Foreskin fibroblast (primary cell): ENCODE measurements at places on chromosomes 6 and 20.
A peak's percentile ranks its signal among the peaks of the same experiment; 100 is the strongest.

DNA sequence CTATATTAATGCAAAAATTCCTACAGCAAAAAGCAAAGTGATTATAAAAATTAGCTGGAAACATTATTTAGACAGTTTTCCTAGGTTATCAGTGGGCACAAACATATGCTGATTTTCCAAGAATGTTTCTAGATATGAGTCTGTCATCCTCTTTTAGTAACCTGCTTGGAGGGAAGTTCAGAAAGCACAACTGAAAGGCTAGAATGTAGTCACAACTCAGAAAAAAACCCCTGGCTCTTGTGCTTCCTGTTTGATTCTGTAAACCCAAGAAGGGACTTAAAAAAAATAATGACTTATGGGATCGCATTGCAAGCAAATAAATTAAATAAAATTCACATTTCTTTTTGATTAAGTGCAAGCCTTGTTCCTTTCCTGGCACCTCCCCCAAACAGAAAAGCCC, 708.4 kb upstream of the EPHA7 start:
- DNase-seq, result no peak

GRCh38 chr6:22028403-22029090, 268.3 kb downstream of the PRL start:
- no peak for DNase-seq

DNA sequence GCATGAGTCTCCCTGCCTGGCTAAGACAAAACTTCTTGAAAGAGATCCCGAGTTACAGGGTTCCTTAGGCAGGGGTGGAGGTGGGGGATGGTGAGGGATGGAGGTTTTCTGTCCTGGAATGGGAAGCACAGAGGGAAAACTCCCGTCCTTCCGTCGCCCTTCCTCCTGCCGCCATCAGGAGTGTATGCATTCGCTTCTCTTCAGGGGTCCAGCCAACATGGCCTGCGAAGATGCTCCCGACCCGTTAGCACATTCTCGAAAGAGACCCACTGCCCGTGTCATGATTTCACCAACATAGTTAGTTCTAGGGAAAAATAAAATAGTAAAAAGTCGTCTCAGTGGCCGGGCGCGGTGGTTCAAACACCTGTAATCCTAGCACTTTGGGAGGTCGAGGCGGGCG, 37.1 kb downstream of the KIF25 start:
- DNase-seq, result no peak

- DNase-seq, result no peak
Measured at GRCh38 chr6:150745896-150746295, 119.6 kb upstream of the MTHFD1L start.

GRCh38 chr6:149213829-149214228, 103.7 kb upstream of the TAB2 start:
- DNase-seq, result peak; percentile 23

DNA sequence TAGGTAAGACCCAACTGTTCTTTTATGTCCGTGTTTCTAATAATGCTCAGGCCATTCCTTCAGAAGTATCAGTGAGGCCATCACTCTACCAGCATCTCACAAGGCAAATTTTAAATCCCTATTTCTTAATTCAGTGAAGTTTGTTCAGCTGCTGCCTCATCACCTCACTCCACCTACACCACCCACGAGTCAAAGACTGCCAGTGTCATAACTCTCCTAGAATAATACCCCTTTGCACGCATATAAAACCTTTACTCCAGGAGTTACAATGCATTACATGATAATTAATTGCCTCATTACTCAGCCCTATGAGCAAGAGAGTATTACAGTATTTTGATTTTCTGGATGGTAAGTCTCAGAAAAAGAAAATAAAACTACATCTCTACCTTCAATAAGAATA, 793.6 kb downstream of the TFAP2A start:
- DNase-seq, result no peak

DNA sequence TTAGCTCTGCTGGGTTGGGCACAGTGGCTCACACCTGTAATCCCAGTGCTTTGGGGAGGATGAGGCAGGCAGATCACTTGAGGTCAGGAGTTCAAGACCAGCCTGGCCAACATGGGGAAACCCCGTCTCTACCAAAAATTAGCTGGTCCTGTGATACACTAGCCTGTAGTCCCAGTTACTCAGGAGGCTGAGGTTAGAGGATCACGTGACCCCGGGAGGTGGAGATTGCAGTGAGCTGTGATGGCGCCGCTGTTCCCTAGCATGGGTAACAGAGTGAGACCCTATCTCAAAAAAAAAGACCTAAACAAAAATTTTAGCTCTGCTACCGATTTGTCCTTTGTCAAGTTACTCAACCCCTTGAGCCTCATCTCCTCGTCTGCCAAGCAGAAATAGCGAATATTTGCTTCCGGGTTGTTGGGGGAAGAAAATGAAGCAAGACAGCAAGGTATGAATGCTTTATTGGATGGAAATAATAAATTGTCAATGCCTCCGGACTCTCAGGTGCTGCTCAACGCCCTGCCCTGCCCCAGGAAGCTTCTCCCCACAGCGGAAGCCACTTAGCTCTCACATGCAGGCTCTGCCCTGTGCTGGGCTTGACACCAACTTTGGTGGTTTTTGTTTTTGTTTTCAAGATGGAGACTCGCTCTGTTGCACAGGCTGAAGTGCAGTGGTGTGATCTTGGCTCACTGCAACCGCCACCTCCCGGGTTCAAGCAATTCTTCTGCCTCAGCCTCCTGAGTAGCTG, 24.9 kb upstream of the ITCH start:
- DNase-seq, result no peak

DNA sequence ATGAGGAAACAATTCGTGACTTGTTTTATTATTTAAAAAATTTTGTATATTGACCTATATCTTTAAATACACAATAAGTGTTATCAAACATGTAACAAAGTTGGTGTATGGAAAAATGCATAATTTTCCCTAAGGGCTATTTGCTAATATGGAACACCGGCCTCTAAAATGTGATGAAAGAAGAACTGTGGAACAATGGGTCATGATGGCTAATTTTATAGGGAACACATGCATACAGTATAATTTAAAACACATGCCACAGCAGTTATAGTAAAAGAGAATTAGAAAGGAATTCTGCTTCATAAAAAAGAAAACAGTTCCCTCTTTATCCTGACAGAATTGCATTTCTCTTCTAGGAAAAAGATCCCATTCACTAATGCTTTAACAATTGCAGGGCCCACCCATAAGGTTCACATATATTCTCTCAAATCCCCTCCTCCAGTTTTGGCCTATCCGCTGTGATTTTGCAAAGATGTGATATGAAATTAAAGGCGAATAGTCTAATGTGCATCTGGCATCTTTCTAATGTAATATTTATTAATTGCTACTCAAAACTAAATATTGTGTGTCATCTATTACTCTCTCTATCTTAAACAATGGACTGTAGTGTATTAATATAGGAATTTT, 628.1 kb upstream of the CITED2 start:
- peak; percentile 87 for DNase-seq

- DNase-seq, result no peak
Measured at GRCh38 chr6:37125774-37126492, 44.0 kb upstream of the PIM1 start.

- DNase-seq, result peak; percentile 75
Measured at GRCh38 chr6:135419162-135419561, 78.4 kb downstream of the AHI1 start.

GRCh38 chr6:100509101-100509500, 44.4 kb upstream of the SIM1 start:
- no peak for DNase-seq

DNA sequence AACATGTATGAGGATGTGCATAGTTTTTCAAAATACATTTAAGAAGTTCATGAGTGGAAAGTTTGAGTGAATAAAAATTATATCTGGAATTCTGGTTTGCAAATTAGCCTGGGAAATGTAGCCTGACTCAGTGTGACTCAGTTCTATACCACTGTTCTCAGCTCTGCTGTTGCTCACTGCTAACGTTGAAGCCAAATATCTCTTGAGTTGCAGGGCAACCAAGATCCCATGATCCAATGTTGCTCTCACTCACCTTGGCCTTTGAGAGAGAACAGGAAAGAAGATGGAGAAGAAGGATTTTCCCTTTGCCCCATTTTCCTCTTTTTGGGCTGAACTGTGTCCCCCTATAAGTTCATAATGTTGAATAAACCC, 28.9 kb downstream of the PSMB9 start:
- peak; percentile 76 for DNase-seq

DNA sequence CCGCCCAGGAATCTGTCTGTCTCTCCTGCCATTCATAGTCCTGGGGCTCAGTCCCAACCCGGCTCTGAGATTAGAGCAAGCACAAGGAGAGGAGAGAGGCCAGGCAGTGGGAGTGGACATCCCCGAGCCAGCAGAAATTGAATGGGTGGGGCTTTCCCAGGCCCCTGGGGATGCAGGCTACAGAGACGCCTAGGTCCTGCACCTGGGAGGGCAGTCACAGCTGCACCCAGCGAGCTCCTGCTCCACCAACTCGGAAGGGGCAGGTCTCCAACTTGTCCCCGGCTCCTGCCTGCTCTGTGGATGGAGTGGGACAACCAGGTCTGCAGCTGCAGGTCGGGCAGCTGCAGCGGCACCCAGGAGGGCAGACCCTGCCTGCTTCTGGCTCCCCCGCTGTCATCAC, 11.1 kb upstream of the AIG1 start:
- DNase-seq, result no peak

- DNase-seq, result no peak
Measured at GRCh38 chr6:78513856-78514255, 353.5 kb upstream of the IRAK1BP1 start.

- DNase-seq, result no peak
Measured at GRCh38 chr6:102417368-102417998, 1024.0 kb downstream of the GRIK2 start.

DNA sequence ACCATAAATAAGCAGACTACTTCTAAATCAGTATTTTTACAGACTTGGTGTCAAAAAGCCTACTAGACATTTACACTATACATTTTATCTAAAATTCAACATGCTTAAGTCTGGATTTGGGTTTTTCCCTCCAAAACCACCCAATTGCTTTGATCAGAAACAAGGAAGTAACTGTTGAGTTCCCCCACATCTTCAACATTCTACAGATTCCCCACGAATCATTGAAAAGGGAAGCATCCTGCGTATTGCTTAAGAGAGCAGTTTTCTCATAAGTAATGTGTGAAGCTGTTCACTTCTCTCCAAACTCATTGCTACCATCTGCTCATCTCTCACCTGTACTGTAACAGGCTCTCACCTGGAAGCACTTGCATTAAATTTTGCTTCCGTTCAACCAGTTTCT, 36.4 kb upstream of the RNF144B start:
- no peak for DNase-seq

- no peak for DNase-seq
Measured at GRCh38 chr20:15026759-15027158, 689.3 kb upstream of the FLRT3 start.

DNA sequence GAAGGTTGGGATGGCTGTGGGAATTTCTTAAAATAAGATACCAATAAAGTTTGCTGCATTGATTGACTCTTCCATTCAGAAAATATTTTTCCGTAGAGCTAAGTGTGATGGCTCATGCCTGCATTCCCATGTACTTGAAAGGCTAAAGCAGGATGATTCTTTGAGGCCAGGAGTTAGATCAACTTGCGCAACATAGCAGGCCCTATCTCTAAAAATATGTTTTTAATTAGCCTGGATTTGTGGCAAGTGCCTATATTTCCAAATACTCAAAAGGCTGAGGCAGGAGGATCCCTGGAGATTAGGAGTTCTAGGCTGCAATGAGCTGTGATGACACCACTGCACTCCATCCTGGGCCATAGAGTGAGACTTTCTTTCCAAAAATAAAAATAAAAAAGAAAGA, 431.2 kb upstream of the PTCHD4 start:
- DNase-seq, result peak; percentile 12

- no peak for DNase-seq
Measured at GRCh38 chr20:9092113-9092512, 23.2 kb downstream of the PLCB4 start.

DNA sequence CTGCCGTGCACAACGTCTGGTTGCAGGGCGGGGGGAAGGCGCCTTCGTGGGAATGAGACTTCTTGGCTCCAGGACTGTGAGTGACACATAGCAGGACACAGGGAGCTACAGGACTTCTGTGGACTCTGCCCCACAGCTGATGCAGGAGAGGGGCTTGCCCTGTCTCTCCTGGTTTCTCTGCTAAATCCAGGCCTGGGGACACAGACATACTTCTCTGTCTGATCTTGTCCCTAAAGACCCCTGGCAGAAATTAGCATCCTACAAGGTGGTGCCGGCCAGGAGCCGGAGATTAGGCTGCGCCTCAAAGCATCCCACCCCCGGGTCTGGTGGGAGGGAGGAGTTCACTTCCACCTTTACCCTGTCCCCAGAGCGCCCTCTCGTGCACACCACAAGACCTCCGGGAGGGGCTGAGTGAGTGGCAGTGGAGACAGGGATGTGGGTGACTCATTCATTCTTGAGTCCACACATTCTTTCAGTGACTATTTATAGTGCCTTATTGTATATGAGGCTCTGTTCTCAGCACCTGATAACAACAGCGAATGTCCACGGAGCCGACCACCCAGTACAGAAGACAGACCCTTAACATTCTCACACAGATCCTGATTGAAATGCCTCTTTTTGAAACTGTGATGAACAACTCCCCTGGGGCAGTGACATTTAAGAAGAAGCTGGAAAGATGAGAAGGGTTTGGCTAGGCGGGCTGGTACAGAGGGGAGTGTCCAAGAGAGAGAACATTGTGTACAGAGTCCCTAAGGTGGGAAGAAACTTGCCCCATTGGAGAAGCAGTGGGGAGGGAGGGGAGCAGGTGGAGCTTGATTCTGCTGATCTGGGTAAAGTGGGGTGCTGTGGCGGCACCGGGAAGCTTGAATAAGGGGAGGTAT, 39.0 kb downstream of the GMPR start:
- DNase-seq, result peak; percentile 71

GRCh38 chr6:88024696-88025095, 22.9 kb upstream of the SPACA1 start:
- DNase-seq, result no peak

DNA sequence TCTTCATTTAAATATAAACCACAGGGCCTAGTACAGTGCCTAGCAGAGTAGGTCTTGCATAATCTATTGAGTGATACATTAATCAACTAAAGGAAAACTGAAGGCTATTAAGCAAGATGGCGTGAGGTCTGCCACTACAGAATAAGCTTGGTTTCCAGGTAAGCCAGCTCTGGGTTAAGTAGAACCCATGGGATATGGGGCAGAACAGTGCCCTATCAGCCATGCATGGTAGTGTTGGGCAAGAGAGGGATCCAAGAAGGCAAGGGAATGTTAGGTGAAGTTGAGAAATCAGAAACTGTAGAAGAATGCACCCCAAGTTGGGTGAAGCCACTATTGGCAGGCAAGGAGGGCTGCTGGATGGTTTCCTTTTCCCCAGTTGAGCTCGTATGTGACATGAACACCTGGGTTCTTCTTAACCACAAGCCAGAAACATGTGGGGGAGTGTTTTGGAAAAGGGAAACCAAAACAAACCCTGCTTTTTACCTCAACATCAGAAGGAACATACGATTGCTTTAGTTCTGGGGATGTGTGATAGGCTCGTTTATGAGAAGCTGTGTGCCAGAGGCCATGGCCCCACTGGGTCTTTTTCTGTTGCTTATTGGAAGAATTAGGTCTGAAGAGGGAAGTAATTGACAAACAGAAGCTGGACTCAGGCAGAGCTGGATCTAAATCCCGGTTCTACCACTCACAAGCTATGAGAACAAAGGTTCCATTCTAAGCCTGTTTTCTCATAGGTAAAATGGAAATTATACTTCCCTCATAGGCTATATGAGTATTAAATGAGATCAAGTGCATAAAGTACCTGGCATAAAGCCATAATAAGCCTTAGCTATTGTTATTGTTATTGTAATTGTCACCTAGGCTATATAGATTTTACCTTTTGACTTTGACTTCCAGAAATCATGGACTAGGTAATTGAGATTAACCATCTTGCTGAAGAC, 33.5 kb downstream of the NEDD9 start:
- DNase-seq, result no peak
